ENCODE measurements at places on chromosomes 7 and 10.

- DNase-seq = no peak
Observed at GRCh38 chr10:122490268-122490667, 28.9 kb downstream of the HTRA1 start.

DNA sequence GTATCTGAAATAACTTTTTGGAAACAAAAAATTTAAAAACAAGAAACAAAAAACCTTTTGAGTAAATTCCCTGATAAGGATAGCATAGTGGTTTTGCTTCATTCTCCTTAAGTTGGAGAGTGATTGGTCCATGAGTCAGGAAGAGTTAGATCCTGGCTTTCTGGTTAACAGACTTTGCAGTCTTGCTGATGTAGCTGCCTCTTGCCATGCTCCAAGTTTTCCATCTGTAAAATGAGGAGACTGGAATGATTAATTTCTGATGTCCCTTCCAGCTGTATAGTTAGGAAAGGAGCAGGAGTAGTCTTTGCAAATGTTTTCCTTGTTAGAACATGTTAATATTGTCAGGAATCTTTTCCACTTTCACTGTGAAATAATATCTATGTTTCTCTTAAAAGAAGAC is 266.6 kb downstream of the DNAJB9 start:
- DNase-seq = no peak

GRCh38 chr7:22628112-22628511 is 98.9 kb upstream of the IL6 start:
- no peak for DNase-seq

DNA sequence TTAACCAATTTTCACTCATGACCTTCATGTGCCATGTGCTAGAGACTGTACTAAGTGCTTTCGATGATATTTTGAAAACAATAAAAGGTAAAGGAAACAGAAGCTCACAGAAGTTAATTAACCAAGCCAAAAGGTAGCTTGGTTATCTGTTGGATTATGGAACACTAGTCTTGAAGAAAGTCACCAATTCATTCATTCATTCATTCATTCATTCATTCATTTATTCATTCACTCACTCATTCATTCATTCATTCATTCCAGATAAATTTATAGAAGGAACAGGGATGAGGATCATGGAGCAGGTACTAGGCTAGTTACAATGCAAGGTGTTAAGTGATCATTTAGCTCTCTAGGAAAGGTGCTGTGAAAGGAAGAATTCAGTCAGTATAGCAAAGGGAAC is 322.8 kb downstream of the MAGI2 start:
- DNase-seq = no peak

DNA sequence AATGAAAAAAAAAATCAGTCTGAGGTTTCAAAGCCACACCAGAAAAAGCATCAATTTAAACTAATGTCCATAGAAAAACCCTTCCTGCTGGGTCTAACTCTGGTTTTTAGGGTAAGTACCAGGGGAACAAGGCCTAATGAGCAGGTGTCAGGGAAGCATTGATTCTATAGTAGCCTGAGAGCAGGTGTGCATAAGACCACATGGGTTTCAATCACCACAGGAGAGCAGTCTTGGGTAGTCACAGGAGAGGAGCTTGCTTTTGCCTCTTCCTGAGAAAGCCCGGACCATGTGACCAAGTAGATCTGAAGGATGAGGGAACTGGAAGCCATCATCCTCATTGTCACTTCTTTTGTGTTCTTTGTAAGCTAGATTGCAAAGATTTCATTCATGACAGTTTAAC is 66.3 kb upstream of the AGK start:
- DNase-seq = no peak

DNA sequence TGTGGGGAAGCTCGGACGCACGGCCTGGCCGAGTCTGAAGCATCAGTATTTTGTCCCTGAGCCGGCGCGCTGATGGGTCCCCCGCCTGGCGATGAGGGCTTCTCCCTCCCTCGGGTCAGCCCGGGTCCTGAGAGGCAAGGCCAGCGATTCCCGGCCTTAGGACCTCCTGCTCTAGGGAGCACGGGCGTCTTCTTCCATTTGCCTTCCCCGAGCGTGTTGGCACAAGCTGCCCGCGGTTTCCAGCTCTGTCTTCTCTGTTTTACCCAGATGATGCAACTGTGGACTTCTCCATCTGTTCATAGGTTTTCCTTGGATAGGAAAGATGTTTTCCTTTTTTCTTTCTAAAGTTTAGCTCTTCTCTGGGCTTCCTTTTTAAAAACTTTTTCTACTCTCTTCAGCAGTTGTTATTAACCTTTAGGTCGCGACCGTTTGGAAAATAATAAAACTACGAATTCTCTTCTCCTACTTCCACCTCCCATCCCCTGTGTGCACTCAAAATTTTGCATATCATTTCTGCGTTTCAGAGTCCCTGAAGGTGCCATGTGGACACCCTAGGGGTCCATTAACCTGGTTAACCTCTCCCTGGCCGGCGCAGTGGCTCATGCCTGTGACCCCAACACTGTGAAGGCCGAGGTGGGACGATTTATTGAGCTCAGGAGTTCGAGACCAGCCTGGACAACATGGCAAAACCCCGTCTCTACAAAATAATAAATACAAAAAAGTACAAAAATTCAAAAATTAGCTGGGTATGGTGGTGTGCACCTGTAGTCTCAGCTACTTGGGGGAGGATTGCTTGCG is 1.4 kb upstream of the SLC25A28 start:
- no peak for DNase-seq

DNA sequence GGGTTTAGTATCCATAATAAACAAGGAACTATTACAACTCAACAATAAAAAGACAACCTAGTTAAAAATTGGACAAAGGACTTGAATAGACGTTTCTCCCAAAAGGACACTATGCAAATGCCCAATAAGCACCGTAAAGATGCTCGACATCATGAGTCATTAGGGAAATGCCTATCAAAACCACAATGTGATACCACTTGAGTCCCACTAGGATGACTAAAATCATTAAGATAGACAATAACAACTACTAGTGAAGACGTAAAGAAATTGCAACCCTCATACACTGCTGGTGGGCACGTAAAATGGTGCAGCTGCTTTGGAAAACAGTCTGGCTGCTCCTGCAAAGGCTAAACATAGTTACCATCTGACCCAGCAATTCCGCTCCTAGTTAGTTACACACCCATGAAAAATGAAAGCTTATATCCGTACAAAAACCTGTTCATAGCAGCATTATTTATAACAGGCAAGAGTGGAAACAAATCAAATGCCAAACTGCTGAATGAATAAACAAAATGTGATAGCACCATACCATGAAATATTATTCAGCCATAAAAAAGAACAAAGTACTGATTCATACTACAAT is 17.3 kb downstream of the CCDC3 start:
- DNase-seq = no peak

DNA sequence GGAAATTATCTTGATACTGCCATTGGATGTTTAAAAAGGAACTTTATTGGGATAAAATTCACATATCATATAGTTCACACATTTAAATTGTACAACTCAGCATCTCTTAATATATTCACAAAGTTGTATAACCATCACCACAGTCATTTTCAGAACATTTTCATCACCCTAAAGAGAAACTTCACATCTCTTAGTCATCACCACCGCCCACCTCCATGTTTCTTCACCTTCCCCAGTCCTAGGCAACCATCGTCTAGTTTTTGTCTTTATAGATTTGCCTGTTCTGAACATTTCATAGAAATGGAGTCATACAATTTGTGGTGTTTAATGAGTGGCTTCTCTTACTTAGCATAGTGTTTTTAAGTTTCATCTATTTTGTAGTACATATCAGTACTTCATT is 96.6 kb downstream of the ANKRD30A start:
- no peak for DNase-seq

- DNase-seq = no peak
Observed at GRCh38 chr10:70084189-70084588, 31.5 kb downstream of the MACROH2A2 start.

- no peak for DNase-seq
Observed at GRCh38 chr10:3935141-3935540, 150.1 kb upstream of the KLF6 start.

Measured in stimulated activated CD8-positive, alpha-beta memory T cell treated with anti-CD3 and anti-CD28 coated beads, Interleukin-7, amount 100 ng/mL, for 1 hour (primary cell).